ENCODE measurements at places on chromosomes 7 and 10.

- DNase-seq: no peak
Observed at GRCh38 chr10:28593811-28594210, 60.9 kb downstream of the WAC start.

- DNase-seq: no peak
Observed at GRCh38 chr10:7035126-7035761, 375.6 kb downstream of the SFMBT2 start.

DNA sequence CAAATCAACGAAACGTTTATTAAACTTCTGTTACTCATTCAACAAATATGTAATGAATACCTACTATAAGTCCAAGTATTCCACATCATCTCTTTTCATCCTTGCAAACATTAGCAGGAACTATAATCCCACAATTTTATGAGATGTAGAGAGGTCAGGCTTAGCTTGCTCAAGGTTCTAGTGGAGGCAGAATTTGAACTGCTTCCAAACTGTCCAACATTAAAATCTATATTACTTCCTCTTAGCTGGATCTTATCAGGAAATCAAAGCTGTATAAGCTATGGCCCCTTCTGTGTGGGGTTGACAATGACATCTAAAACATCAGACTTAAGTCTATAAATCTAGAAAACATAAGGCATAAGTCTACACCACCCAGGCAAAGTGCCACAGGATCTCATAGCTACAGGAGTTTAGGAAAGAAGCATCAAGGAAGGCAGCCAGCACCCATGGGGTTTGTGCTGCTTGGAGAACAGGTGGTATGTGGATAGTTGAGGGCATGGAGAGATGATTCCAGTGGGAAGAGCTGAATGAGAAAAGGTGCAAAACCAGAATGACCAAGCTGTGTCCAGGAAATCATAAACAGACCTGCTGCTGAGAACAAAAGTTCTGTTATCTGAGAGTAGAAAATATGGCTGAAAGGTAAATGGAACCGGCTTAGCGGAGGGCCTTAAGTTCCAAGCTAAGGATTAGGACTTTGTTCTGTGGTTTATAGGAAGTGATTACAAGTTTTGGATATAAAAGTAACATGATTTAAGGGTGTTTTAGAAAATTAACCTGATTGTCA is 34.5 kb downstream of the PAPSS2 start:
- DNase-seq: no peak

DNA sequence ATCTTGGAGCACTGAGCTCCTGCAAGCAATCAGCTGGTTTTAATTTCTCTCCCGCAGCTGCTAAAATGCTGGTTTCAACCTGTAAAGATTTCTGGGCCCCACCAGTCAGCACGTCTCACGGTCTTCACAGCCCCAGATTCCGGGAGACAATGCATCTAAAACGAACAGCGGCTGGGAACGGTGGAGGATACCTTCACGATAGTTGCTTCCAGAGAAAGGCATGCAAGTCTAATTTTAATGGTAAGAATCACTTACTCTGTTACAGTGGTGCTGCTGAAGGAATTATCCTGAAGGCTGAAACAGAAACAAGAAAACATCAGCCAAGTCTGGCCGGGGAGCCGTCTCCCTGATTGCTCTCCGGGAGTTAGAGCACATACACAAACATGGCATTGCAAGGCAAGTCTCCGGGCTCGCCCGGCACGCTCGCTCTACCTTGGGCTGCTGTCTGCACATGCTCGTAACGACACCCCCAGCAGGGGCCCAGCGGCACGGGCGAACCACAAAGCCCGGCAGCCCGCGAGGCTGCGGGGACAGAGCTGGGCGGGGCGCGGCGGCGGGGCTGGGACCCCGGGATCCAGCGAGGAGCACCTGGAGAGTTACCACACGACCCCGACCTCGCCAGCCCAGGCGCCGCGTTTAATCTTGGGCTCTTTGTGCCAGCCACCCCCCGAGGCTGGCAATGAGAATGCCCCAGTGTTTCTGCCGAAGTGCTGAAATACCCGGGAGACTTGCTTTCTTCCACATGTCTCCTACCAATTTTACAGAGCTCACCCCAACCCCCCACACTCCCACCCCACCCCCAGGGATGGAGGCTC is at the start of gene FAM13C:
FAM13C (minus strand) TSS at position 406 of the 815 bp plus-strand sequence; CDS start at position 317, 89 bp downstream.
- no peak for DNase-seq

GRCh38 chr7:105448181-105448580 is 59.5 kb upstream of the SRPK2 start:
- DNase-seq: no peak

DNA sequence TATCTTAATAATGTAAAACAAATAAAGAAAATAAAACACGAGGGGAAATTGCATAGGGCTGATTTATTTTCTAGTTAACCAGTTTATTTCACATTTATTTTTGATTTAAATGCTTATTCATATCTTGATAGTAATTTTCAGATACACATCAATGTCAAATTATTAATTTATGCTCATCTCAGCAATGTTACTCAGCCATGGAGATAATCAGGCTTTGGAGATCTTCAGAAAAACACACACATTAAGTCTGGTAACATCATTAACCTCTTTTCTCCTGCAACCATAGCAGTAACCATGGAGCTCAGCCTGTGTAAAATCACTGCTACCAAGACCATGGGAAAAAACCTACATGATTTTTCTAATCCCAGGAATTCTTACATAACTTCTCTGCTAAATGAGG is 31.9 kb upstream of the TBX20 start:
- DNase-seq: no peak

DNA sequence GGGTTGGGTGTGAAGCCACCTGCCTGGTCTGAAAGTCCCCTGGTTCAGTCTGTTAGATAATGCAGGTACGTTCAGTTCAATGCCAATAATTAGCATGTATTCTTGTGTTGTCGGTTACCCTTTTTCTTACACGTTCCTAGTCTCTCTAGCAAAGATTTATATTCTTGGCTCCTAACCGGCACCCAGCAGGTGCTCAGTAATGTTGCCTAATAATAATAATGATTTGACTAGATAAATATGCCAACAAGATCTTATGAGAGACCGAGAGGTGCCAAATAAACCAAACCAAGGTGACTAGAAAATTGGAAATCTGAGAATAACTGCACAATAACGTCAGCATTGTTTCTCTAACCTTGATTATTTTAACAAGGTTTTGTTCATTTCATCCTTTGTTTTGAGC is 1.1 kb upstream of the SMIM30 start:
- DNase-seq: no peak

GRCh38 chr7:50793120-50793946 is 10.6 kb upstream of the GRB10 start:
- DNase-seq: no peak

DNA sequence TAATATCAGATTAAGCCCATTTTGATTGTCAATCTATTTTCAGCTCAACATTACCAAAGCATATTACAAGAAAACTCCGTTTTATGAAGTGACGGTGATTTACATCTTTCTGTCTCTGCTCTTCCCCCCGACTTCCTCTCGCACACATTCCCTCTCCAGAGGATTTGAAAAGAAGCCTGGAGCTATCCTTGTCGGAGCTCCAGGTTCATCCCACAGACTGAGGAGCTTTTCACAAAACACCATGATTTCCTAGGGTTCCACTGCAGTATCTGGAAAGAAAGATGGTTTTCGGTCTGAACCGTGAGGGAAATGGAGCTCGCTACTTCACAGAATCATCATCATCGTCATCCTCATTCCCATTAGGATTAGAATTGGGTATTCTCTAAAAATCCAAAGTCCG is 655.5 kb upstream of the MGMT start:
- no peak for DNase-seq

- no peak for DNase-seq
Observed at GRCh38 chr10:34464591-34464990, 350.5 kb downstream of the PARD3 start.

DNA sequence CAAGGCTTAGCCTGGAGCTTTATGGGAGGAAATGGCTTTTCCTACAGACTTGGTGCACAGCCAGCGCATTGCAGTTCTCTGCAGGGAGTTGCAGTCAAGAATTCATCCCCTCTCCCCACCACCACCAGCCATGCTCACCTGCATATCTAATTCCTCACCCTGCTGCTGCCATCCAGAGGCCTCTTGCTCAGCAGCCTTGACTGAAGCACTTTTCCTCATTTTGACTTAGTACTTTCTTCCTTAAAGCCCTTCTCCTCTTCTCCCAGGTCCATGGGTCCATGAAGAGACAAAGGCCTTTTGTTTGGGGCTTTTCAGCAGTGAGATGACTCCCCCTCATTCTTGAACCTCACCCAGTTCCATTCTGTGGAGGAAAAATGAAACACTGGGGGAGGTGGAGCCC is 39.7 kb upstream of the GPR141 start:
- no peak for DNase-seq

DNA sequence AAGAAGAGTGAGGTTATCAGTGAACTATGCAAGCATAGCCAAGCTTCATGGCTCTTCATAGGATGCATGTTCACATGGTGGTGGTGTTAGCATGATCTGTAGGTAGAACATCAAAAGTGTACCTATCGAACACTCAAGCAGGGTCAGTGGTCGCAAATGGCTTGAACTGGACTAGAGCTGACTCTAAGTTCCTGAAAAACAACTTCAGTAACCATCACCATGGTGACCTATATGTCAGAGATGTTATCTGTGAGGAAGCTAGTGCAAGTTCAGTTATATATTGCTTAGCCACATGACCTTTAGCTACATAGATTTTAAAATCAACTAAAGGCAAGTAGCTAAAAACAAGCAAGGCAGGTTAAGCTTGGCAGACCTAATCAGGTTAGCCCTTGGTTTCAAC is 163.1 kb upstream of the AGR3 start:
- DNase-seq: no peak

- DNase-seq: no peak
Observed at GRCh38 chr7:144834641-144835144, 1.2 kb downstream of the TPK1 start.

DNA sequence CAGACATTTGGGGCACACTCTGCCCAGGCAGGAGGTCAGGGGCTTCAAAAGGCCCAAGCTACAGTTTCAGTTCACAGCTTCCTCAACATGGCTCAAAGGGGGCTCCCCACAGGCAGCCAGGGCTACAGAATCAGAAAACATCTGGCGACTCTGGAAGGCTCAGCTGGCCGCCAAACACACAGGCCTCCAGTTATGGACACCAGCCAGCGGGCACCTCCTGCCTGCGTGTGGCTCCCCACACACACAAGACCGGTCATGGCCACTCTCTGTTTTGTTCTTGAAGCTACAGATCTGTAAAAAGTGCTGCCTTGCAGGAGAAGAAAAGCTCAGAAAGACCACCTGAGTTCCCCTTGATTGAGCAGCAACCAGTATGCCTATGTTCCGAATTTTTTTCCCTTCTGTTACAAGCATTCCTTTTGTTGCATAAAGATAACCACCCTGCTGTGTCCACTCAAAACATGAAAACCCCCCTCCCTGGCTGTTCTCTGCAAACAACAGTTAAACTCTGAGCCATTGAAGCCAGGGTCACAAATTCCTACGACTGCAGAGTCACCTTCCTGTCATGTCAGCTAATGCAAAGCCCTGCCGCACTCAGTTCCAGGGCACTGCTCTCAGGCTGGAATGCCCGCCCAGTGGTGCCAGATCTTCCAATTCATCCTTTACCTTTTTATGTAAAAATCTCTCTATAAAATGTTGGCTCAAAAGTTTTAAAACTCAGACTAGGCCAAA is 33.6 kb downstream of the VSTM4 start:
- no peak for DNase-seq
